Osteocyte (in vitro differentiated cells): ENCODE measurements at places on chromosomes 11 and 22.

- no peak overlapping the region for H3K4me3 ChIP-seq
- H3K4me1 ChIP-seq = peaks cover 66% of the 10 kb centered on the region
- H3K27me3 ChIP-seq = no peaks in the 10 kb centered on the region
- H3K36me3 ChIP-seq = peaks cover 9% of the 10 kb centered on the region
- H3K27ac ChIP-seq = peak overlapping the region; percentile 63
These were observed 9.5 kb upstream of the ST3GAL4 start for GRCh38 chr11:126345759-126346585.

DNA sequence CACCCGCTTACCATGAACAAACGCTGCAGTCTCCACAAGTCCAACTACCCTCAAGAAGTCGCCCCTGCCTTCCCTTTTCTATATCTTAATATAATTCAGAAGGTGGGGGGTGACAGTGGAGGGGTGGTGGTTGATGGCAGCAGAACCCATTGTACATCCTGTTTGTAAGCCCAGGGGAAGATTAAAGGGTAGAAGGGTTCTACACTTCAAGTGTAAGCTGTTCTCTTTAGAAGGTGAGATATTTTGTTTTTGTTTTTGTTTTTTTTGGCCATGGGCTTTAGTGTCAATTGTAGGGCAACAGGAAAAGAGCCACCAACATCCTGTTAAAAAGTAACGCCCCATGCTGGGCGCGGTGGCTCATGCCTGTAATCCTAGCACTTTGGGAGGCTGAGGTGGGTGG is 34.9 kb upstream of the RRAS2 start:
- no peaks in the 10 kb centered on the region for H3K36me3 ChIP-seq
- no peak overlapping the region for H3K4me3 ChIP-seq
- no peak for DNase-seq

GRCh38 chr22:20203142-20203551 is 52.3 kb upstream of the CCDC188 start:
- H3K36me3 ChIP-seq = no peaks in the 10 kb centered on the region
- H3K27ac ChIP-seq = no peak overlapping the region
- H3K4me1 ChIP-seq = peaks cover 33% of the 10 kb centered on the region
- no peak overlapping the region for H3K4me3 ChIP-seq
- DNase-seq = no peak

GRCh38 chr22:41437198-41437597 is 9.4 kb downstream of the TOB2 start:
- H3K4me1 ChIP-seq = peaks cover 16% of the 10 kb centered on the region
- no peak overlapping the region for H3K27ac ChIP-seq
- no peak overlapping the region for H3K4me3 ChIP-seq
- no peak for DNase-seq

- no peaks in the 10 kb centered on the region for H3K36me3 ChIP-seq
- no peak for DNase-seq
- H3K27ac ChIP-seq = no peak overlapping the region
- H3K4me3 ChIP-seq = no peak overlapping the region
These were observed 904.5 kb upstream of the API5 start for GRCh38 chr11:42407341-42407740.

GRCh38 chr11:48880021-48880441 is 103.7 kb downstream of the TRIM51G start:
- H3K27ac ChIP-seq = no peak overlapping the region
- no peaks in the 10 kb centered on the region for H3K4me1 ChIP-seq
- DNase-seq = peak; percentile 84
- H3K27me3 ChIP-seq = no peaks in the 10 kb centered on the region
- no peaks in the 10 kb centered on the region for H3K36me3 ChIP-seq
- no peak overlapping the region for H3K4me3 ChIP-seq

DNA sequence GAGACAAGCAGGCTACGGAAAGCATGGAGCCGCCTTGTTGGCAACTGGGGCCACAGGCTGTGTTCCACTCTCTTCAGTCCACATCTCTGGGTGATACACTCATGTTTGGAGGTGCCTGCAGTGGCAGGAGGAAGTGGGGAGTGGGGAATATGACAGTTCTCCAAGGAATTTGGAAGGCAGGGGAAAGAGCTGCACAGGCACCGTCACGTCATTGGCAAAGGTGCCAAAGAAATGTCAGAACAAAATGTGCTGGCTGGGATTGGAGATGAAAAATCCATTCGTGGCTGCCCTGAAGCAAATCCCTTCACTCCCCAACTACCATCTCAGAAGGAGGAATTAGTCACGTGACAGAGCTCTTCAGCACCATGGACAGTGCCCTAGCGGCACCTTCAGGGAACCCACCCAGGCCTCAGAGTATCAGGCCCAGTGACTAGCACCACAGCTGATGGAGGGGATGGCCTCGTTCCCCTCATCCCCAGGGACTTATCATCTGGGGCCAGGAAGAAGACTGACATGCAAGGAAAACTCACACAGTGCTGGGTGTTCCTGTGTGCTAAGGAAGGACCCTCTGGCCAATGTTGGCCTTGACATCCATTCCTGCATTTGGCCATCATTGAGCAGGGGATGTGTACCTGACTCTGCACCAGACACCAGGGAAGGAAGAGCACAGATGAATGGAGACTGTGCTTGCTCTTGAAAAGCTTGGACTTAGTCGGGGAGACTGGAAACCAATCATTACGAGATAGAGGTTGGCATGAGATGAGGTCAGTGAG is 48.5 kb upstream of the PRDM11 start:
- peaks cover 23% of the 10 kb centered on the region for H3K4me1 ChIP-seq
- H3K4me3 ChIP-seq = no peak overlapping the region
- H3K27me3 ChIP-seq = peaks cover 13% of the 10 kb centered on the region
- H3K27ac ChIP-seq = no peak overlapping the region
- peak; percentile 90 for DNase-seq

DNA sequence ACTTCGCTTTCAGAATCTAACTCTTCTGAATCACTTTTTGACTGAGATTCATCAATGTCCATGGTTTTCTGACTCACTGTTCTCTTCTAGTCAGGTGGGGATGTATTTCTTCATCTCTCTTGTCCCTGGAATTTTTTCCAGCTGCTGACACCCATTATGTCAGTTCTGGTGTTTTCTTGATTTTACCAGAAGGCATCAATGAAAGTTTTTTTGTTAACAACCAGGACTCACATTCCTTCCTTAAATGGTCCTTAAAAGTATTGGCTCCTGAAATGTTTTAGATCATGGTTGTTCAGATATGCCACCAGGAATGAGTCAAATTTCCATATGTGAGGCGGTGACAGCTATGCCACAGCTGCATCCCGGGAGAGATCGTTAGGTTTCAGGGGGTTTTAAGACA is 12.9 kb downstream of the MICAL2 start:
- H3K27ac ChIP-seq = no peak overlapping the region
- no peak overlapping the region for H3K4me3 ChIP-seq
- H3K4me1 ChIP-seq = peaks cover 20% of the 10 kb centered on the region
- no peaks in the 10 kb centered on the region for H3K27me3 ChIP-seq

GRCh38 chr11:75398906-75399305 is 412 bp upstream of the RPS3 start:
- H3K27me3 ChIP-seq = peaks cover 9% of the 10 kb centered on the region
- peaks cover 31% of the 10 kb centered on the region for H3K36me3 ChIP-seq
- H3K27ac ChIP-seq = peak overlapping the region; percentile 10
- DNase-seq = no peak
- H3K4me3 ChIP-seq = peak overlapping the region; percentile 99
- H3K4me1 ChIP-seq = peaks cover 31% of the 10 kb centered on the region

GRCh38 chr11:70205766-70206165 is 2.7 kb downstream of the FADD start:
- no peak overlapping the region for H3K27ac ChIP-seq
- H3K4me1 ChIP-seq = peaks cover 41% of the 10 kb centered on the region
- no peaks in the 10 kb centered on the region for H3K27me3 ChIP-seq
- no peak for DNase-seq
- H3K4me3 ChIP-seq = no peak overlapping the region
- H3K36me3 ChIP-seq = peaks cover 26% of the 10 kb centered on the region
